Activated T-cell treated with anti-CD3 and anti-CD28 coated beads, Interleukin-2, amount 50 U/mL, for 72 hours (primary cell): ENCODE measurements at places on chromosomes 1 and 21.

GRCh38 chr1:4517186-4517954 lies 137.0 kb upstream of the AJAP1 start:
- no peak for DNase-seq

DNA sequence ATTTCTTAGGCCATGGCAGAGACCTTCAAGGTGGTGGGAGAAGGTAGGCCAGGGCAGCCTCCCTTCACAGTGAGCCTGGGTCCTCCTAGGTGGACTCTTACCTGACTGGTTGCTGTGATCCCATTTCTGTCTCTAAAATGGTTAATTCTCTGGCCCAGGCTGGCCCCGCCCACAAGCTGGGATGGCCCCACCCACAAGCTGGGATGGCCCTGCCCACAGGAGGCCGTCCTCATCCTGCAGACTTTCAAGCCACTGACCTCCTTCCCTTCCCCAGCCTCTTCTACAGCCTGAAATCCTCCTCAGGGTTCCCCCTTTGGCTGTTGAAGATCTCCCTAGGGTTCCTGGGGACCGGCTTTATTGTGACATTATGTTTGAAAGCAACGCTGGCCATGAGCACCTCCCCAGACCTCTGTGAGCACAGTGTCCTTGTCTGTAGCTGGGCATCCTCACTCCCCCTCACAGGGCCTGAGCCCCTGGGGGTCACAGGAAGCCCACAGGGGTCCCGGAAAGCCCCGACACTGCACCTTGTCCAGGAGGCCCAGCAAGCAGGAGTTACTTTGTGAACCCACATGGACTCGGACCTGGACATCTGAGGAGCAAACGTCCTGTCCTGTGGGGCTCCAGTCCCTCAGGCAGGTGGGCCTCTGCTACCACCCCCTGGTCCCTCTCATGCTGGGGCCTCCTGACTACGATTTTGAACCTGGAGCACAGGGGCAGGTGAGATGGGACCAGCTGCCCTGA lies 621.7 kb downstream of the MATN1 start:
- DNase-seq: no peak

DNA sequence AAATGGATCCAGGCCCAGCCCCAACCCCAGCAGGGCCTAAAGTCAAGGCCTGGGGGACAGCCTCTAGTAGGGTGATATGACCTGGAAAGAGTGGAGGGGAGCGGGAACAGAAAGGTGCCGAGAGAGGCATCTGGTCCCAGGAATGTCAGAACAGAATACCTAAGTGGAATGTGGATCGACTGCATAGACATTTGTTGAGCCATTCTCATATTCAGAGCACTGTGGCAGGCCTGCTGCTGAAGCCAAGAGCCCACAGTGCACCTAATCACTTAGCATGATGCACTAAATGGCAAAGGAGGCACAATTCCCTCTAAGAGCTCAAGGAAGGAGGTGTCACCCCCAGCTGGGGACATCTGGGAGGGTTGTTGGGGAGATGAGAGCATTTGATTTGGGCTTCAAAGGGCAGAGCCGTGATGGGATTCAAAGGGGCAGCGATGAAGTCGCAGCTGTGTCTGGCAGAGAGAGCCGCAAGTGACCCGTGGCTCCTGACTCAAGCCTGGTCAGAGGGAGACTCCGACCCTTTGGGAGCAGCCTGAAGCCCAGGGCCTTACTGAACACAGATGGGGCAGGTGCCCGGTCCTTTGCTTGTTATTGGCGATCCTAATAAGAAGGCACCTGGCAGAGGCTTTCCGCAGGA lies 8.6 kb upstream of the PKP1 start:
- DNase-seq: no peak

GRCh38 chr21:45979651-45980050 lies 1.9 kb upstream of the COL6A1 start:
- DNase-seq: peak; percentile 18

DNA sequence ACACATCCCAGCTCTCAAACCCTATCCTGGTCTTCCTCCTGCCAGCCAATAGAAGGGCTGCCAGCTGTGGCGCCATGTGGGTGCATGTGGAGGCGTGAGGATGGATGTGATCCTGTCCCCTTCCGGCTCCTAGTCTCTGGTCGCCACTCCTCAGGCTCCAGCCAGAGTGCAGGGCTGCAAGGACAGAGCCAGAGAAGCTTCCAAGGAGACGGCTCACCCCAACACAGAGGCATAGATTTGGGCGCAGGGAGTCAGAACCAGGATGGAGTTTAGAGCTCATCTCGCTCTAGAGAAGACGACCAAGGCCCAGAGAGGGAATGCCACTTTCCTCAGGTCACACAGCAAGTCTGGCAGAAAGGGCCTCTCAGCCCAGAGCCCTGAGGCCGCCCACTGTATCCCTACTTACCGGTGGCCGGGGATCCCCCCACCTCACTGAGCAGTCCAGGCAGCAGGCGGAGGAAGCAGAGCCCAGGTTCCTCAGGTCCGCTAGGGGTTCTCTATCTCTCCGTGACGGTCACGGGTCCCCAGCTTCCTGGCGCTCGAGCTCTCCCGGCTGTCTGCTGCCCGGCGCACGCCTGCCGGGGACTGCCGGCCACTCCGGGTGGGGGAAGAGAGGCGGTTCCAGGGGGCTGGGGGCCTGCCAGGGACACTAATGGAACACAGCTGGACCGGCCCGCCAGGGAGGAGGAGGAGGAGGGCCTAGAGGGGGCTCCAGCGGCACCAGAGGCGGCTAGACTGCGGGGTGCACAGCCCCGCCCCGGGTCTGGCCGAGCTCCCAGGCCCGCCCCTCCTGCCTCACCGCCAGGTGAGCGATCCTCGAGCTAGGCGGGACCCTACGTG lies at the start of gene COL16A1:
Gene COL16A1, minus strand, starts transcription at position 587 of the 840 bp plus-strand sequence. CDS start 1,824 bp downstream, outside the sequence.
- DNase-seq: no peak

DNA sequence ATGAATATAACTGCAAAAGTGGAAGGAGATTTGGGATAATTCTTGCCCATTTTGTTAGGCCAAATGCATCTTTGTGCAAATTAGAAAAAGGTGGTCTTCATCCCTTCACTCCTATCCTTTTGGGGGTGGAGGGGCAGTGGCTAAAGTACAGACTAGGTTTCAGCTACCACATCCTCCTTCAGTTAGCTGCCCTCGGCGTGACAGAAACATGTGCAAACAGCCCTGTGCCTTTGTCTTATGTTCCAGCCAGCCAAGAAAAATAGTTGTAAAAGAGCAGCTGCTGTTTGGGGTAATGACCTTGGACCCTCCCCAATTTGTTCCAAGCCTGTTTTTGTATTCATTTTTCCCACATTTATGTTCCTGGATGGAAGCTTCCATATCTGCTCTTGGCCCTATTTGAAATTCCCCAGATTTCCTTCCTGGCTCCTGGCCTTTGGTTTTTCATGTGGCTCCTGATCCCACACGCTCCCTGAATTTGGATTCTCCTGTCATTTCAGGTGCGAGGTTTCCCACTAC lies 8.3 kb upstream of the LGALS8 start:
- DNase-seq: no peak

DNA sequence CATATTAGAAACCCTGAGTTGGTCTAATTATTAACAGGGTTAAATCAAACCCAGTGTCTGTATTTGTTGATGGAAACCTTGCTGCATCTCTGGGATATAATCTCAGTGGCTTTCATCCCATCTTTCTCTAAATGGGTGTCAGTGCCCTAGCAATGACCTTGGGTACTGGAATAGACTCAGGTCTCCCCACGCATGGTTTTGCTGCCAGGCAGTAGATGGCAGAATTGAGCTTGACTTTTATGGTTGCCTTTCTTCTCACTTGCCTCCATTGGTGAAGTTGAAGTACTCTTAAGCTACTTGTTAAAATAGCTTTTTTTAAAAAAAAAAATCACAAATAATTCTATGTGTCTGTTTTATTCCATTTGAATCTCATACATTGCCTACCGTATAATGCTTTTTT lies 81.8 kb upstream of the HMCN1 start:
- DNase-seq: no peak

- no peak for DNase-seq
These were observed 142.1 kb upstream of the IVNS1ABP start for GRCh38 chr1:185459141-185459540.

- DNase-seq: no peak
These were observed 51.1 kb downstream of the GLIS1 start for GRCh38 chr1:53687901-53688300.

- DNase-seq: no peak
These were observed 22.0 kb downstream of the ZNF697 start for GRCh38 chr1:119626011-119626545.

- DNase-seq: no peak
These were observed 211.1 kb upstream of the C21orf91 start for GRCh38 chr21:18030248-18030647.

DNA sequence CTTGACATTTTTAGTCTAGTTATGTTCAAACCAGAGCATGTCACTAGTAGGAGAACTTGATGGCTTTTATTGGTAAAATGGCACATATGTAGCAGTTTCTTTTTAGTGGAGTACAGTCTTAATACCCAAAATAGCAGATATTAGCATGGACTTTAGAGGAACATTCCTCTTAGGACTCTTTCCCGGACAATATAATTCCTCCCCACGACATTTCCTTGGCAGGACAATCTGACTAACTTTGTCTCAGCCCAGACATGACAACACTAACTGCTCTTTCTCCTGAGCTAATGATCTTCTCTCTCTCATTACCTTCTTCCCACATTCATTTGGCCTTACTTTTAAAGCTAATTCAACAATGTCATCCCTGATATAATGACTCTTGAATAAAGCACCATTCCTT lies 62.5 kb downstream of the ADAMTS1 start:
- DNase-seq: no peak

DNA sequence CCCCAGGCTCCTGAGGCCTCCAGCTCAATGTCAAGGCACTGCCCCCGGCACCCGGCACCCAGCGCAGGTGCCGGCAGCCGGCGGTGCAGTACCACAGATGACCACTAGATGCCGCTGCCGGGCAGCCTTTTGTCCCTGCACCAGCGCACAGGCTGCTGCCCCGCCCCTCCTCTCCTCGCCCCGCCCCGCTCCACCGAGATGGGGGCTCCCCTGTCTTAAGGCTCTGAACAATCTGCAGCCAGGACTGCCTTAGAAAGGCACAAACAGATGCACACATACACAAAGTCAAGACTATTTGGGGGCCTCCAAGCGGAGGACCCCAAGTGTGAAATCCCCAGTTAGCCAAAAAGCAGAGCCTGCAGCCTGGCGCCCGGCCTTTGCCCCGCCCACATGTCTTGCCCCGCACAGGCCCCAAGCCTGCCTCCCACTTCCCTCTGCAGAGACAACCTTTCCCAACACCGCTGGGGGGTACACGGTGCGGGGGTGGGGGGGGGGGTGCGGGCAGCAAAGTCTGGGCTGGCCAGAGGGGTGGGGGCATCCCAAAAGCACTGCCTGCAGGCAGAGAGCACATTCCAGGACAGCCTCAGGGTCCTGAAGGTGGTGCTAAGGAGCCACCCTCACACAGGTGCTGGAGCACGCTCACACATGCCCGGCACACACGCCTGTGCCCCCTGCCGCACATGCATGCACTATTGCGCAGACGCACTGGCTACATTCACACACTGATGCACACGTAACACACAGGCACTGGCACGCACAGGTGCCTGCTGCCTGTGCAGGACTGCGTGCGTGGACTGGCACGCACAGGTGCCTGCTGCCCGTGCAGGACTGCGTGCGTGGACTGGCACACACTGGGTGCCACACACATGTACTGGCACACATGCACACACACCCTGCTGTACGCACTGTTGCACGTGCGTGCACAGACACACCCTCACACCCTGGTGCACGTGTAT lies 37.1 kb downstream of the ARHGEF16 start:
- peak; percentile 87 for DNase-seq

DNA sequence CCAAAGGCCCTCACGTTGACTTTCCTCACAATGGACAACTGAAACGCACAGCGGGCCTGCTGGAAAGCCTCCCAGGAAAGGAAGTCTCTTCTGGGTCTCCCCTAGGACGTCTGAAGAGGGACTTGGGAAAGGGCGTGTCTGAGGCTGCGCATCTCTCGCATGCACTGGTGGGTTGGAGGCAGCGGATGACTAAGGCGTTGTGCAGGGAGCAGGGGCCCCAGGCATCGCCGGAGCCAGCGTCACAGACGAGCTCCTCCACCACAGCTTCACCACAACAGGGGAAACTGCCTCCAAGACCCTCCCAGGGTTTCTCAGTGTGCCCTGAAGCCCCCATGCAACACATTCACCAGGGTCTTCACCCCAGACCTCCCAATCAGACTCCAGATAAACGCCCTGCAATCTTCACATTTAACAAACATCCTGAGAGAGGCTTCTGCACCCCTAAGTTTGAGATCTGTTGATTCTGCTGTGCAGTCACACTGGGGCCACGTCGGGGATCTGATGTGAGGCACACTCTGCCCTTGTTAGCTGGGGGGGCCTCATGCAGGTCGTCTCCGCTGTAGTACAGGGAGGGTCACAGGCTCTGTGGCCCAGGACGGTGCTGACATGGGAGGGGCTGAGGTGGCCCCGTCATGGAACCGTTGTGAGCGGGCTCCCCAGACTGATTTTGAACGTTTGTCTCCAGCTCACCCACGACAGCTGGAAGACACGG lies 7.0 kb upstream of the TFF1 start:
- DNase-seq: peak; percentile 65

DNA sequence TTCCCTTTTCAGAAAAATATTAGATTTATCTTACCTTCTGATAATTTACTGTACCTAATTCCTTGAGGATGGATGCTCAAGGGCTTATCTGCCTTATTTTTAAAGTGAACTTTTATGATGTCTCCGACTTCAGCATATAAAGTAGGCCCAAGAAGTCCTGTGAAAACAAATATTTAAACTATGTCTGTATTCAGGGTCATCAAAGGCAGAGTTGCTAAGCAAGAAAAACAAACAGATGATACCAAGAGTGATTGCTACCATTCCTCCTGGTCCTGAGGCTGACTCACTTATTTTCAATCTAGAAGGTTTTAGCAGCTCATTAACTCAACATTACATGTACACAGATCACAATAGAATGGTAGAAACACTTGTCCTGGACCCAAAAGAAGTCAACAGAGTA lies 14.1 kb downstream of the F5 start:
- DNase-seq: no peak

- no peak for DNase-seq
These were observed 265.5 kb downstream of the GRIK1 start for GRCh38 chr21:29674343-29674742.

DNA sequence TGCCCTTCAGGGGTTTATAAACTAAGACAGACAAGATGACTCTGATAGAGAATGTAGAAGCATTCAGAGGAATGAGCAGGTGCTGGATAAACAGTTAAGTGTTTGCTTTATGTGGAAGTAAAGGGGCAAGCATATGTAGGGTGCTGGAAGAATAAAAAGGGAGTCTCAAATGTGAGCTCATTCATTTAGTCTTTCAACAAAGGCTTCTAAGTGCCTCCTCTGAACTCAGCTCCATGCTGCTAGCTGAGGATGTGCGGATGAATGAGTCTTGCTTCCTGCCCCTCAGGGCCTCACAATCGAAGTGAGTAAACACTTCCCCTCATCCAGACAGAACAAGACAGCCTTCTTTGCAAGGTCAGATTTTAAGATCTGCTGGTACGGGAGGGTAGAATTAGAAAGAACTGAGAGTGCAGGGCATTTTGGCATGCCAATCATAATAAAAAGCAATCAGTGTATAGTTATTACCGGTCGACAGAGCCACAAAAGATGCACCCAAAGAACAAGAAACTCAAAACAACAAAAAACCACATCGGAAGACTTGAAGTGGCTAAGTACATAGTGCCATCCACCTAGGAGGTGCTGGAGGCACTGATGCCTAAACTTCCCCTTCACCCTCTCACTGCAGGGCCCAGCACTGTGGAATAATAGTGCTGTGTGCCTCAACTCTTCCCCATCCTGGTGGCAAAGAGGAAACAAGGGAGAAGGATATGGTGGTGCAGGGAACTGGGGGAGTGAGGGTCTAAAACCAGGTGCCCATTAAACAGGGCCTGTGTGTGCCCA lies 69.8 kb downstream of the TNR start:
- DNase-seq: no peak
